ENCODE measurements at places on chromosomes 6 and 20.

DNA sequence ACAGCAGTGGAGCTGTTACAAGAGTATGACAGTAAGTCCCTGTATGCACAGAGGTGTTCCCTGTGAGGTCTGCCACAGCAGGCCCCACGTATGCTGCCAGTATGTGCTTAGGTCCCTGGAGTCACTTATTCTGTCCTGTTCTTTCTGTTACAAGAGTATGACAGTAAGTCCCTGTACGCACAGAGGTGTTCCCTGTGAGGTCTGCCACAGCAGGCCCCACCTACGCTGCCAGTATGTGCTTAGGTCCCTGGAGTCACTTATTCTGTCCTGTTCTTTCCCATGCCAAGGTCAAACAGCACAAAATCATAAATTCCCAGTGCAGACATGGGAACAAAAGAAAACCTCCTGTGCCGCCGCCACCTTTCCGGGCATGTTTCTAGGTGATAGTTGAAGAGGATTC, 192.2 kb downstream of the SASH1 start:
- no peak for DNase-seq

DNA sequence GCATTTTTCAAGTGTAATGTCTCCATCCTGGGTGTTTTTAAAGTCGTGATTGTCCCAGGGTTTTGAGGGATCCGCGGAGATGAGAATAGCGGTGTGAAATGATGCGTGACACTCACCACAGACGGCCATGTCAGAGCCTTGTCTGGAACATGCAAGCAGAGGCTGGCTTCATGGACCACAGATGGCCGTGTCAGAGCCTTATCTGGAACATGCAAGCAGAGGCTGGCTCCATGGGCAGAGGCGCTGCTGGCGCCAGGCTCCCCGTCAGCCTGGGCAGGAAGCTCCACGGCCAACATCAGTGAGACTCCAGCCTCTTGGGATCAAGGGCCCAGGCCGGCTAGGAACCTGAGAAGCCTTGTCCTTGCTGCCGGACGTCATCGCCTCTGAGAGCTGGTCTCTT, 7.7 kb upstream of the MRGBP start:
- DNase-seq, result no peak

DNA sequence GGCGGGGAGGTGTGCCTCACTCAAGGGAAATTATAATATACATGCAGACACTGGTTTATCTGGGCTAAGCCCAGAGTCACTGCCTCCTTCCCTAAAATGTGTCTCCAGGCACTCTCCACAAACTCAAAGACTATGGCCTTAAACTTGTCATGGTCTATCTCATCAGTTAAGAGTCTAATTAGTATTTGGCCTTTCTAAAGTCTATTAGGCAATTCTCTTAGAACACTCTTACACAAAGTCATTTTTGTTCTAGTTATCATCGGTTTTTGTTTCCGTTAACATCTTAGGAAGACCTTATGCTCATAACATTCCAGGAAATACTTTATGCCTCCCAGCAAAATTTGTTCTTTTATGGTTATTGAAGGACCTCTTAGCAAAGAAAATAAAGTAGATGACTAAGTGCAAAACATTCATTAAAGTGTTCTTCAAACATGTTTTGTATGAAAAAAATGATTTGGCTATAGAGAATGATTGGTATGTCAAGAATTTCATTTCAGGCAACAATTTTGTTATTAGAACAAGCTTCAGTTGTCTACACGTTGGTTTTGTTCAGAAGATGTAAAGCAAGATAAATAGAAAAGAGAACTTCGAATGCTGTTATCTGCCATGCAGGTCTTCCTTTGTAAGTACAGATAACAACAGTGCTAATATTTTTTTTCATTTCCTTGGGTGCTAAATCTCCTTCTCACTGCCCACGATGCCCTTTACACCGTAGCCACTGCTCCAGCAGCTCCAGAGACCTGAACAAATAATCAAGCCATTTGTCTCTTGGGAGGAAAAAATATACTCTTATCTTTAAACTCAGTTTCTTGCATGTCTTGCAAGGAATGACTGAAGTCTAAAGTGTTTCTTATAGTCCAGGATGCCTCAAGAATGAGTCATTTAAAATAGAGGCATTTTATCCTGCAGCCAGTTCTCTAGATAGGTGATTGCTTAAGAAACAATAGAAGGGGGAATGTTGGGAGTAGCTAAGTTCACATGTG, 170.4 kb downstream of the HTR1B start:
- DNase-seq, result no peak

GRCh38 chr20:38067717-38068365, 34.3 kb downstream of the RPRD1B start:
- DNase-seq, result no peak

GRCh38 chr6:142735204-142735603, 209.8 kb downstream of the HIVEP2 start:
- DNase-seq, result no peak

GRCh38 chr6:122683989-122684651, 73.9 kb downstream of the PKIB start:
- no peak for DNase-seq

GRCh38 chr20:58714340-58714922, 21.8 kb downstream of the NPEPL1 start:
- DNase-seq, result no peak

DNA sequence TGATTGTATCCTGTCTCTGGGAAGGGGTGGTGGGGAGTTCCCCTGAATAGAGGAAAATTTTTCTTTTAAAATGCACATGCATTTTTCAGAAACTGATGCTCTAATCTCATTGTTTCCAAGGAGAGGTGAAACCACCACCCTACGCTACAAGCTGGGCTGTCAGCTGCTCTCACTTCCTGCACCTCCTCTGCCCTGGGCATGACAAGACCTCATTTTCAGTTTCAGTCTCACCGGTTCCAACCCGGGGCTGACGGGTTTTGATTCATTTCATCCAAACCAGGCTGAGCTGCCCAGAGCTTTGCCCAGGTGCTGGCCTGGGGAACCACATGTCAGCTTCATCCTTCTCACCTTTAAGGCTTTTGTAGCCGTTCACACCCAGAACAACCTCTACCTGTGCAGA, 99.7 kb downstream of the EYA2 start:
- DNase-seq, result peak; percentile 5

DNA sequence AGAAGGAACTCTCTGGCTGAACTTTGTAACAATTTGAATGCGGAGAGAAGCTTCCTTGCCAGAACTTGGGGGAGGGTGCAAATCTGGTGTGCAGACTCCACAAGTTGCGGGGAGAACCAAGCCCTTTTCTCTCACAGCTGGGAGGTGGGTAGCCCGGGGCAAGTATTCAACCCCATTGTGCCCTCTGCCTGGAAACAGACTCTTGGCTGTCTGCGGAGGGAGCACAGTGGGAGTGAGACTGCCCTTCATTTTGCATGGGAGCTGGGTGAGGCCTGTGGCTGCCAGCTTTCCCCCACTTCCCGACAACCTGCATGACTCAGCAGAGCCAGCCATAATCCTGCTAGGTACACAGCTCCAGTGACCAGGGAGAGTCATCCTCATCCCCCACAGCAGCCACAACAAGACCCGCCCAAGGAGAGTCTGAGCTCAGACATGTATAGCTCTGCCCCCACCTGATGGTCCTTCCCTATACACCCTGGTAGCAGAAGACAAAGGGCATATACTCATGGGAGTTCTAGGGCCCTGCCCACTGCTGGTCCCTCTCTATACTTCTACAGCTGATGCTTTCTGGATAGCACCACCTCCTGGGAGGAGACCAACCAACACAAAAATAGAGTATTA, 29.4 kb upstream of the TPD52L1 start:
- DNase-seq, result no peak

- no peak for DNase-seq
Measured at GRCh38 chr6:137093183-137094069, 48.7 kb upstream of the IL20RA start.

DNA sequence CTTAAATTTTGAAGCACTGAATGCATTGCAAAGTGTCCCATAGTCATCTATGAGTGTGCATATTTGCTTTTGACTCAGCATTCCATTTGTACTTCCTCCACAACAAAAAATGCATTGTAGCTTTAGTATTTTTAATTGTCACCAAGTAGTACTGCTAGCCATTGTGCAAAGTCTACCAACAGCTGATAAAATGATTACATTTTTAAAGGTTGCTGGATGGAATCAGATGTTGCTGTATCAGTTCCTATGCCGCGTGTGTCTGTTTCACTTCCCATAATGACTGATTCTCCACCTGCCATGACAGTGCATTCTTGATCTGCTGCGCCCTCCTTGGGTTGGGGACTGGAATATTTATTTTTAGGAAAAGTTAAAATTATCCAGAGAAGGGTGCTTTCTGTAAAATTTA, 41.2 kb downstream of the SLX4IP start:
- DNase-seq, result no peak

GRCh38 chr6:51842061-51842803, 245.2 kb downstream of the PKHD1 start:
- DNase-seq, result no peak

DNA sequence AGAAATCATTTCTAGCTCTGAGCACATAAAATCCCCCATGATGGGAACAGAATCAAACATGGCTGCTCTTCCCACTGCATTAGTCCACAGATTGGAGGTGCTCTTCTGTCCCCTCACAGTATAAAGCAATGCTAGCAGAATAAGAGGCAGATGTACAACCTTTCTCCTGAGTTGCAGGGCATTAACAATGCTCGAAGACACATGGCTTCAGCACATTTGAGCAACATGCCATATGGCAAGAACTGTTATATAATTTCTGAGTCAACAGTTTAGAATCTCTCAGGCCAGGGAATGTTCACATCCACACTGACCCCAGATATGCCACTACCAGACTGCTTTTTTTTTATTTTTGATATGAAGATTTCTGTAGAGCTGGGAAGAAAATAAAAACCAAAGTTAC, 119.6 kb downstream of the KIF13A start:
- DNase-seq, result no peak

GRCh38 chr6:93294879-93295278, 124.5 kb downstream of the EPHA7 start:
- DNase-seq, result no peak

DNA sequence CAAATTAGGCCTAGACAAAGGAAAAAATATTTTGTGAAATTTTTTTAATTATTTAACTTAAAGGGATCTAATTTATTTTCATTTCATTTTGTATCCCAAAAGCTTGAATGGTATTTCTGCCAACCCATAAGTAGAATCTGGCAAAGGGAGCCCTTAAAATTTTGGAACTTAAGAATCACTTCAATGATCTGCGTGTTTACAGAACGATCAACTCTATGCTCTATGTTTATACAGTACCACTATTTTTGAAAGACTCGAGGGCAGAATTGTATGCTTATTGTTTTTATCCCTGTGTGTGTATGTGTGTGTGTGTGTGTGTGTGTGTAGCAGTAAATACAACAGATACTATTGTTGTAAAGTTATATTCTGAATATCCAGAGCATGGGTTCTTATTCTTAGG, 39.2 kb downstream of the METTL24 start:
- no peak for DNase-seq
